ENCODE measurements at places on chromosomes 2 and 18.
A peak's percentile ranks its signal among the peaks of the same experiment; 100 is the strongest.

DNA sequence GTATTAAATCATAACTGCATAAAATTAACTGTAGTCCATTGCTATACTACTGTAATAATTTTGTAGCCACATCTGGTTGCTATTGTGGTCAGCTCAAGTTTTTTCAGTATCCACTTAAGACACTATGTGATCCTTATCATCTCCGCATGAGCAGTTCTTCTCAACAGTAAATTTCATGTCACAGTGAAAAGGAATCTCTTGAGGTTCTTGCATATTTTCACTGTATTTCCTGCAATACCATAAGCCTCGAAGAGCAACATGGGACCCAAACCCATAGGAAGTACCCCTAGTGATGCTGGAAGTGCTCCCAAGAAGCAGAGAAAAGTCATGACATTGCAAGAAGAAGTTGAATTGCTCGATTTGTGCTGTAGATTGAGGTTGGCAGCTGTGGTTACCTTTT lies 86.7 kb downstream of the LDLRAD4 start:
- no peak for DNase-seq

- DNase-seq, result no peak
Measured at GRCh38 chr2:714005-714741, 37.0 kb upstream of the TMEM18 start.

DNA sequence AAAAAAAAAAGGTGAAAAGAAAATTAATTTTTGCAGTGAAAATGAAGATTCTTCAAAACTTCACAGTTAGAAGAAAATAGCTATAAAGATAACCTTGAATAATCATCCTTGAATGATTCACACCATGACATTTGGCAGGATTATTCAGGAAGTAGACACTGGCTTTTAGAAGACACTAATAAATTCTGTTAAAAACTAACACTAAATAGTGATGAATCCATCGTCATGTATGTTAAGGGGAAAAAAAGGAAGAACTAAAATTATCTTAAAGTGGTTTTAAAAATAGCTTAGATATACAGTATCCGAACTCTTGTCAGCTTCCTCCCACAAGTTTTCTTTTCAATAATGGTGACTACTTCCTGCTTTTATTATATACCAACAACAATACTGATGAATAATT lies 10.2 kb downstream of the USP37 start:
- DNase-seq, result no peak

GRCh38 chr2:23826771-23827170 lies 100.2 kb downstream of the ATAD2B start:
- no peak for DNase-seq

DNA sequence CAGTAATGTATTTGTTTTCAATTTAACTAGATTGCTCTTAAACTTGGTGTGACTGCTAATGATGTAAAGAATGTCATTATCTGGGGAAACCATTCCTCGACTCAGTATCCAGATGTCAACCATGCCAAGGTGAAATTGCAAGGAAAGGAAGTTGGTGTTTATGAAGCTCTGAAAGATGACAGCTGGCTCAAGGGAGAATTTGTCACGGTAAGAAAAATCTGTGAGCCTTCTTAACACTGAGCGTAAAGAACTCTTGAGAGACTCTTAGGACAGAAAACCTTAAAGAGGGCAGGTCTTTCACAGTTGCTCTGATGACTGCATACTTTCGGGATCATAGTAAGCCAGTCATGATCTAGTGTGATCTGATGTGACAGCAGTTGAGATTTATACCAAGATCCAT lies 15.9 kb downstream of the MDH1 start:
- no peak for DNase-seq

- DNase-seq, result peak; percentile 79
Measured at GRCh38 chr2:73979686-73980085, 5.0 kb upstream of the TET3 start.

- no peak for DNase-seq
Measured at GRCh38 chr2:5121642-5122041, 570.5 kb upstream of the SOX11 start.

- DNase-seq, result peak; percentile 5
Measured at GRCh38 chr2:31523871-31524492, 56.8 kb downstream of the SRD5A2 start.

- DNase-seq, result no peak
Measured at GRCh38 chr18:23563377-23564043, 22.8 kb downstream of the NPC1 start.

DNA sequence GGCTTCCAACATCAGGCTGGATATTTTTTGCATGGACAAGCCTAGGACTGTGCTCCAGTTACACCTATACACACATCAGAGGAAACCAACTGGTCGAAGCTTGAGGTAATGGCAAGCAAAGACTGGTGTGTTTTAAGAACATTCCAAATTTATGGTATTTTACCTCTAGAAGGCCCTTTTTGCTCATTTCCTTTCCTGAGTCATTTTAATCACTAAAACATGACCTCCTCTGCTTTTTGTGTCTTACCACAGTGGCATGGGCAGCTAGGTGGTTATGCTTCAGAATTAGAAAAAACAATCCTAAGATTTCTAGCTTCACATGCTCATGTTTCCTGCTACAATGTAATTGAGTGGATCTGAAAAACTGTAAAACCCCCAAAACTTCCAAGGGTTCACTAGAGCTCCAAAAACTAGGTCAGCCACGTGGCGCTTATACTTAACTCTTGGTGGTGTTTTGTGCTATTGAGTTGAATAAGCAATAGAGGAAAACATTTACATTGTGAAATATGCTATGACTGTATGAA lies 30.6 kb upstream of the CHRNA1 start:
- DNase-seq, result no peak
